ENCODE measurements at places on chromosomes 13 and 19.

DNA sequence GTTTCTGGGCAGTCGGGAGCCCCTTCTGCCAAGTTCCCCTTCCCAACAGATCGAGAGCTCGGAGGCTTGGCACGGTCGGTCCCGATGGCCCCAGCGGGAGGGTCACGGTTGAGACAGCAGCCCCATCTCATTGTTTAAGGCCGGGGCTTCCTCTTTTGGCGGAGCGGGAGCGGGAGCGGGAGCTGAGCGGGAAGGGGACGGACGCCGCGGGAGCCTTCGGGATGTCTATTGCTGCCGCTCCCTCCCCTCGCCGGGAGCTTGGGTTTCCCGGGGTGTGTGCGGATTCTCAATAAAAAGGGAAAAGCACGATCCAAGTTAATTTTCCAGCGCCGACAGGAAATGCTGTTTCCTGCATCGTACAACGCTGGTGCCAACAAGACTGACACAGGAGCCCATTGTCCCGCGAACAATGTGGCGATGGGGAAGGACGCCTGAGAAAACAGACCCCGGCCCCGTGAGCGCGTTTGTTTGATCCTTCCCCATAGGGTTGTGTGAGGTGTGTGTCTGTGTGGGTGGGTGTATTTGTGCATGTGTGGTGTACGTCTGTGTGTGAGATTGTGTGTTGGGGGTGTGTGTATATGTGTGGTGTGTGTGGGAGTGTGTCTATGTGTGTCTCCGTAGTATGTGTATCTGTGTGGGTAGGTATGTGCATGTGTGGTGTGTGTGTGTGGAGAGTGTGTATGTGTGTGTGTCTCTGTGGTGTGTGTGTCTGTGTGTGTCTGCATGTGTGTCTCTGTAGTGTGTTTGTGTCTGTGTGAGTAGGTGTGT, 36.3 kb upstream of the FLT1 start:
- no peak for DNase-seq

DNA sequence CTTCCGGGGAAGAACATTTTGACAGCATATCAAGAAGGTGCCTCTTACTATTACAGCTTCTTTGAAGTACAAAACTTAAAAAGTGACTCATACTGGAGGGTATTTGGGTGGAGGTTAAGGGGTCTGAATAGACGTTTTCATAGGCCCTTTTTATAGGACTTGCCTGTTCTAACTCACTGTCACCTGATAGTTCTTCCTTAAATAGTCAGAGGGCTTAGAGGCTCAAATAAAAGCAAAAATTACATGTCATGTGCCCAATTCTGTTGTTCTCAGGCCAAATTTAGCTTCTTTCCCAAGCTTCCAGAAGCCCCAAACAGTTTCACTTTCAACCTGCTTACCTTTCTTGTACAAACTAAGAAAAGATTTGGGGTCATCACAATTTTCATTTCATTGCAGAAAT, 16.1 kb upstream of the SLC46A3 start:
- DNase-seq: no peak

- DNase-seq: peak; percentile 22
Measured at GRCh38 chr13:95714142-95714832, 37.3 kb downstream of the DNAJC3 start.

GRCh38 chr13:99507986-99508385, 6.7 kb downstream of the TM9SF2 start:
- DNase-seq: no peak

DNA sequence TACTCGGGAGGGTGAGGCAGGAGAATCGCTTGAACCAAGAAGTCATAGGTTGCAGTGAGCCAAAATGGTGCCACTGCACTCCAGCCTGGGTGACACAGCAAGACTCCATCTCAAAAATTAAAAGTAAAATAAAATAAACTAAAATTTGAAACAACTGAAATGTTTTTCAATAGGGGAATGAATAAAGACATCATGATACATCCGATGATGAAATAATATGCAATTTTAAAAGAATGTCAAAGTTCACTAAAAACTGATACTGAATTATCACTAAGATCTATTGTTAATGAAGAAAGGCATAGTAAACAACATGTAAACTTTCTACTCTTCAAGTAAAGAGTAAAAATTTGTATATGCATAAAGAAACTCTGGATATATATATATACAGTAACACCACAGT, 8.5 kb downstream of the CARD8 start:
- DNase-seq: no peak

- no peak for DNase-seq
Measured at GRCh38 chr13:102198418-102199311, 203.2 kb downstream of the FGF14 start.

GRCh38 chr19:36093146-36093662, 17.7 kb upstream of the OVOL3 start:
- DNase-seq: no peak

- no peak for DNase-seq
Measured at GRCh38 chr13:94339116-94339687, 140.3 kb downstream of the DCT start.

- DNase-seq: no peak
Measured at GRCh38 chr13:20043207-20043925, 84.8 kb downstream of the ZMYM2 start.

- no peak for DNase-seq
Measured at GRCh38 chr19:47111006-47111621, 2.5 kb downstream of the ZC3H4 start.

DNA sequence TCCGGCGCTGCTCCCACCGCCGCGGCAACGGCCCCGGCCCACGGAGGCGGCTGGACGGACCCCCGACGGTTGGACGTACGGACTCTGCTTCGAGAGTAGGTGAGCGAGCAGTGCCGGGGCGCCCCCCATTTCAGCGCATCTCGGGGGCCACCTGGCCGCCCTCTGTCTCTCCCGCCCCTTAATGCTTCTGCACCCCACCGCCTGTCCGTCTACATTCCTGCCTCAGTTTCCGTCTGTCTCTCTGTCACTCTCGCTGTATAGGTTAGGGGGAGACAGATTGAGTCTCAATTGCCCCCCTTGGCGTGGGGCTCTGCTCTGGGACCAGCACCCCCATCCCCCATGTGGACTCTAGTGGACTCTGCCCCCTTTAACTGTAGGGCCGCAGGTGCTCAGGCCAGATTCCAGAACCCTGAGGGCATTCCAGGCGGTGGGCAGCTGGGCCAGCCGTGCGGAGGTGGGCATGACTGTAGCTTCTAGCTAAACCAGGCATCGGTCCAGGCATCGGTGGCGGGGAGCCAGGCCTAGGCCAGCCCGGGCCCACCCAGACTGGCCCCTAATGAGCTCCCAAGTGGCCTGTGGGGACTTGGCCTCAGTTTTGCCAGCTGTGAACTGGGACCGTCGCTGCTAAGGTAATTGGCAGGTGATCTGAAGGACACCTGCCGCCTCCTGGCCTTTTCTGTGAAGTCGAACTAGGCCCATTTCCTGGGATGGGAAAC, 373 bp downstream of the TNFAIP8L1 start:
- no peak for DNase-seq

- DNase-seq: no peak
Measured at GRCh38 chr13:74090869-74091605, 43.2 kb downstream of the KLF12 start.

DNA sequence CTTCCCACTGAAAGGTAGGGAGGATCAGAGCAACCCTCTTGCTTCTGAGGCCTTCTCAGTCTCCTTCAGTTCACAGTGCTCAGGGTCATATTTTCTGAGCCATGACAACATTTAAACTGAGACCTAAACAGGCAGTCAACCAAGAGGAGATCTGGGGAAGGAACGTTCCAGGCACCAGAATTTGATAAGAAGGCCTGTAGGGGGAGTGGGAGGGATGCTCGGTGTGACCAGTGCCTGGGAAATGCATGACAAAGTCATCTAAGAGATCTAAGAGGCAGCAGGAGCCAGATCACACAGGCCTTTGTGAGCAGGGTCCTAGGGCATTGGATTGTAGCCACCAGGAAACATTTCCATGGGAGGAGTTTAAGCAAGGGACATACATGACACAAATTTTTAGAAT, 71.6 kb downstream of the SHISA2 start:
- peak; percentile 29 for DNase-seq

DNA sequence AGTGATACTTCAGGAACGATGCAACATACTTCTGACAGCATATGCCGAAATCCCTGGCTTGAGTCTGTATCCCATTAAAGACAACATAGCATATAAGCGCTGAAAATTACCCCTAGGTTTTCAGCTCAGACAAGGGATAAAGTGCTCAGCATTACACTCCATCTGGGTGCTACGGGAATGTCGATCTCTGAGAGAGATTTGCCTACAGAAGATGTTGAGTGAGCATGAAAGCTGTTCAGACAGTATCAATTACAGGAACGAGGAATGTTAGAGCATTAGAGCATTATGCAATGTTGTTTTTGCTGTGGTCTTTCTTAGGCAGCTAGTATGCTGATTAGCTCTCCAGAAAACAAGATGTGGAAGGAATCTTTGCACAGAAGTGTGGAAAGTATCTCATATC, 484.5 kb downstream of the LIG4 start:
- DNase-seq: no peak

GRCh38 chr19:17180997-17181702, 34.0 kb upstream of the USE1 start:
- DNase-seq: no peak

DNA sequence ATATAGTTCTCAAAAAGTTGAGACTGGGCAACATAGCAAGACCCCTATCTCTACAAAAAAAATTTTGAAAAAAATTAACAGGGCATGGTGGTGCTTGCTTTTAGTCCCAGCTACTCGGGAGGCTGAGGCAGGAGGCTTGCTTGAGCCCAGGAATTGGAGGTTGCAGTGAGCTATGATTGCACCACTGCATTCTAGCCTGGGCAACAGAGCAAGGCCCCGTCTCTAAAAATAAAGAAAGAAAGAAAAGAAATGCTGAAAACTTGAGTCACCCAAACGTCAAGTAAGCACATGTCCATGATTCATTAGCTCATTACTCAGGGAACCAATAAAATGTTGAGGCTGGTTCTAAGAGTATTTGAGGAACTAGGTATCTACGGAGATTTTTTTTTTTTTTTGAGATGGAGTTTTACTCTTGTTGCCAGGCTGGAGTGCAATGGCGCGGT, 33.9 kb upstream of the SEMA6B start:
- no peak for DNase-seq

- DNase-seq: no peak
Measured at GRCh38 chr19:50513746-50514345, at the start of gene ASPDH. ASPDH (minus strand) TSS chr19:50513913; CDS start chr19:50513823, 90 bp downstream.
